ENCODE measurements at places on chromosomes 2 and 18. TPM values are rescaled to one million over a fixed set of nuclear protein-coding genes. Genes with fewer than 3 reads are reported as not detected.

The TRIM43 gene
- not detected for total RNA-seq

The C2orf49 gene
- total RNA-seq, result 24.5 TPM

The RGPD5 gene
- 60.4 TPM for total RNA-seq

The GNAL gene
- total RNA-seq, result 1.6 TPM

The SULT1C2 gene
- not detected for total RNA-seq

The TANC1 gene
- 35.3 TPM for total RNA-seq

GRCh38 chr2:162344617-162344950 is 652 bp downstream of the GCA start:
- DNase-seq, result no peak

- no peak for DNase-seq
Observed at GRCh38 chr2:209946539-209946938, 55.9 kb upstream of the RPE start.

DNA sequence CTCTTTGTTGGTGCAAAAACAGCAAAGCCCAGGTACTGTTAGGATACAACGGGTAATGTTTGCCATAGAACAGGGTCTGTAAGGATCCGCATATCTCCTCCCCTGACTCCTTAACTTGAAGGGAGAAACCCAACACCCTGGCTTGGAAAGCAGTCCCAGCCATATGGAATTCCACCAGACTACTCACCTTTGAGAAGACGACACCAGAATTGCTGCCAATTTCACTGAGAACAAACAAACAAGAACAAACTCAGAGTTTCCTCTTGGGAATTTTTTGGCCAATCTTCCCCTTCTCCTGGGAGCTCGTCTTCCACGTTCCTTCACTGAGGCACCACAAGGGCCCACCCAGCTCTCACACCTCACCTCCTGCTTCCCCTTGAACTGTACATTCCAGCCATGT is 29.2 kb downstream of the CAPN14 start:
- no peak for DNase-seq

DNA sequence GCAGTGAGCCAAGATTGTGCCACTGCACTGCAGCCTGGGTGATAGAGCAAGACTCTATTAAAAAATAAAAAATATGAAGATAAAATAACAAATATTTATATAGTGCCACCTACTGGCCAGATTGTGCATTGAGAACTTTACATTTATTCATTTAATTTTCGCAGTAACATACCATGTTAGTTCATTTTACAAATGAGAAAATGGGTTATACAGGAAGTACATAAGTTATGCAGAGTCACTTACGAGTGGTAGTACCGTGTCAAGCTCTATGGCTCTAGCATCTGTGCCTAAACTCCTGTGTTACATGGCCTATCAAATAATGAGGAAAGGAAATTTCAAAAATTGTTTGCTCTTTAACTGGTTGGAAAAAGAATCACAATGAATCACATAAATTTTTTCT is 27.9 kb downstream of the RIF1 start:
- peak; percentile 32 for DNase-seq
